Stimulated activated CD8-positive, alpha-beta memory T cell treated with anti-CD3 and anti-CD28 coated beads, Interleukin-7, amount 100 ng/mL, for 48 hours (primary cell): ENCODE measurements at places on chromosomes 1 and 21.

DNA sequence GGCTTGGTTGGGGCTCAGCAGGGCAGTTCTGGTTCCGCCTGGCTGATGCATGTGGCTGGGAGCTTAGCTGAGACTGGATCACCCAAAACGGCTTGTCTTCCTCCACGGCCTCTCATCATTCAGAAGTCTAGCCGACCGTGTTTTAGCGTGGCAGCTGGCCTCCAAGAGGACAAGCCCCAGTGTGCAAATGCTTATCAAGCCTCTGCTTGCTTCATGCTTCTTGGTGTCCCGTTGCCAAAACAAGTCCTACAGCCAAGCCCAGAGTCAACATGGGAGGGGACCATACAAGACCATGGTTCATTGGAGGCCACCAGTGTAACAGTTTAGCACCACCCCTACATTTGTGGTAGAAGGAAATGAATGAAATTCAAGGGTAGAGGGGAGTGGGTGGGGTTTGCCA, 10.5 kb upstream of the KDF1 start:
- no peak for DNase-seq

DNA sequence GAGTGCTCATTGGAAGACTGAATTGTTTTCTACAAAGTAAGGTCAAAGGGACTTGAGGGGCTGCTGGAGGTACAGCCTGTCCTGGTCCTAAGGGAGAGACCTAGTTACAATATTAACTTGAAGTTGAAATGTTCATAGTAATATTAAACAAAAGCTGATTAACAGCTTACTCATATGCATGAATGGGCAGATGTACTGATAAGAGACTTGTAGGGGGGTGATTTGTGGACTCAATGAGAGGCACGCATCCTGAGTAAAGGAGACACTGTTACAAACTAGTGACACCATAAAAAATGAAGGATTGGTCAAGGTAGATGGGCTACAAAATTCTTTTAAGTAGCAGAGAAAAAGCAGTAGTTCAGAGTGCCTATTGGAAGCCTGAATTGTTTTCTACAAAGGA, 2.7 kb downstream of the HSD11B1 start:
- DNase-seq: no peak

GRCh38 chr1:184823080-184823479, 68.4 kb upstream of the EDEM3 start:
- no peak for DNase-seq

- DNase-seq: no peak
Observed at GRCh38 chr1:117392771-117393170, 25.5 kb downstream of the MAN1A2 start.

DNA sequence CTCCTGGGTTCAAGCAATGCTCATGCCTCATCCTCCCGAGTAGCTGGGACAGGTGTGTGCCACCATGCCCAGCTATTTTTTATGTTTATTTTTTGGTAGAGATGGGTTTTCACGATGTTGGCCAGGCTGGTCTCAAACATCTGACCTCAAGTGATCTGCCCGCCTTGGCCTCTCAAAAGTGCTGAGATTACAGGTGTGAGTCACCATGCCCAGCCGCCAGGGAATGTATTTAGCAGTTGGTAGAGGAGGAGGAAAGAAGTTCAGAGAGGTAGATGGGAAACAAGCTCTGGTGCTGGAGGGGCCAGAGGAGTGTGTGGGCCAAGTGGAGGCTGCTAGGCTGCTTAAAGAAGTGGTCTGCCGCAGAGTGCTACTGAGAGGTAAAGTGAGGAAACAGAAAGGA, 6.0 kb downstream of the DOP1B start:
- no peak for DNase-seq

GRCh38 chr21:31781737-31782136, 49.8 kb upstream of the SCAF4 start:
- DNase-seq: no peak

DNA sequence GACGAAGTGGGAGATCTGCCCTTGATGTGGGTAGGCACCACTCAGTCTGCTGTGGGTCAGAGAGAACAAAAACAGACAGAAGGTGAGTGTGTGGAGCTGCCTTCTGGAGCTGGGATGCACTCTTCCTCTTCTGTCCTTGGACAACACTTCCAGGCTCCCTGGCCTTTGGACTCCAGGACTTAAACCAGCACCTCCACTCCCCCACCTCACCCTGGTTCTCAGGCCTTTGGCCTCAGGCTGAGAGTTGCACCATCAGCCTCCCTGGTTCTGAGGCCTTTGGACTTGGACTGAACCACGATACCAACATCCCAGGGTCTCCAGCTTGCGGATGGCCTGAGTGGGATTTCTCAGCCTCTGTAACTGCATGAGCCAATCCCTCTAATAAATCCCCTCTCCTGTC, 68.1 kb upstream of the STUM start:
- DNase-seq: no peak

DNA sequence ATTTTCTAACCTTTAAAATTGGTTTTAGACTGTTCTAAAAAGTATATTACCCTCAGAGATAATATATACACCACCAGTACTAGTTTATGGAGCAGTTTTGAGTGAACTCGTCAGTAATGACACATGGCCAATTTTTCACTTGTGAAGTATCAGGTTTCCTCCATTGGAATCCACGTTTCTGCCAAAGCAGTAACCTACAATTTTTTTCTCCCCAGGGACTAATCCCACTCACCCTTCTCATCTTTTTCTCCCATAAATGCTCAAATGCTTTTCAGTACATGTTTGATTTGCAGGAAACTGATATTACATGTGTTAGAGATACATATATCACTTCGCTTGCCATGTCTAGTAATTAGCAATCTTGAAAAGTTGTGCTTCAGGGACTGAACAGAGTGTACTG, 94.1 kb downstream of the COL24A1 start:
- no peak for DNase-seq

DNA sequence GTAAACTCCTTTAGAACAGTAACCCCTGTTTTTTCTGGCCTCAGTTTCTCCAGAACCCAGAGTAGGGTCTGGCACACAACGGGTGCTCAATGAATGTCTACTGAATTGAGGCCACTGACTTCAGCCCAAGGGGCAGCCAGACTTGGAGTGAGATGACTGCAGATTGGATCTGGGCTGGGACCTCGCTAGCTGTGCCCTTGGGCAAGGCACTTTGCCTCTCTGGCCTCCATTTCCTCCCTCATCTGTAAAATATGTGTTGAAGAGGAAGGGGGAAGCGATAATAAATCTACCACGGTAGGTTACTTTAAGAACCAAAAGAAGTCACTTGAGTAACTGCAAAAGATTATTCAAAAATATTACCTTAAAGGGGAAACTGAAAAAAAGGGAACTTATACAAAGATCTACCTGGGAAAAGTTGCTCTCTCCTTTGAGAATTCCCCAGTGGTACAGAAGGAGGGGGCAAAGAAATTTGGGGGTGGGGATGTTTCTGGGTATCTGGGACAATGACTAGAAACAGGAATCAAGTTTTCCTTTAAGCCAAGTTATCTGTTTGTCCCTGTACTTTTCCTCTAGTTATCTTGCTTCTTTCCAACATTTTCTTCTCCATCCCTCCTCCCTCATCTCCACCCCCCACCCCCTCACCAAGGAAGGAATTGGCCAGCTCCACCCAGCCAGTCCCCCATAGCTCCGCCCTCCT, 394 bp upstream of the GRHL3 start:
- DNase-seq: no peak

DNA sequence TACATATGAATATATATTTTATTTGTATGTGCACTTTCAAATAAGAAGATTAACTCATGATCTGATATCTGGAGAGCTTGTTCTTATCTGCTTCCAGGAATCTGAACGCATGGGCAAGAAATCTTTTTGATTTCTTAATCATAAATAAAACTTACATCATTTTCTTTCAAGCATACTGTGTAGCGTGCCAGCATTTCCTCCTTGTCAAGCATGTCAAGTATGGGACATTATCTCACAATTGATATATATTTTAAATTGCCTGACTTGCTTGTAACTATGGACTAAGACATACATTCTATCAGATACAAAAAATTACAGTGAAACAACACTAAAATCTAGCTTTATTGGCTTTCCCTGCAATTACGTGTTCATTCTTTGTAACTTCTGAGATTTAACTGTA, 1128.2 kb downstream of the PLA2G4A start:
- no peak for DNase-seq

GRCh38 chr1:166164995-166165660, 1.7 kb downstream of the FAM78B start:
- DNase-seq: no peak

DNA sequence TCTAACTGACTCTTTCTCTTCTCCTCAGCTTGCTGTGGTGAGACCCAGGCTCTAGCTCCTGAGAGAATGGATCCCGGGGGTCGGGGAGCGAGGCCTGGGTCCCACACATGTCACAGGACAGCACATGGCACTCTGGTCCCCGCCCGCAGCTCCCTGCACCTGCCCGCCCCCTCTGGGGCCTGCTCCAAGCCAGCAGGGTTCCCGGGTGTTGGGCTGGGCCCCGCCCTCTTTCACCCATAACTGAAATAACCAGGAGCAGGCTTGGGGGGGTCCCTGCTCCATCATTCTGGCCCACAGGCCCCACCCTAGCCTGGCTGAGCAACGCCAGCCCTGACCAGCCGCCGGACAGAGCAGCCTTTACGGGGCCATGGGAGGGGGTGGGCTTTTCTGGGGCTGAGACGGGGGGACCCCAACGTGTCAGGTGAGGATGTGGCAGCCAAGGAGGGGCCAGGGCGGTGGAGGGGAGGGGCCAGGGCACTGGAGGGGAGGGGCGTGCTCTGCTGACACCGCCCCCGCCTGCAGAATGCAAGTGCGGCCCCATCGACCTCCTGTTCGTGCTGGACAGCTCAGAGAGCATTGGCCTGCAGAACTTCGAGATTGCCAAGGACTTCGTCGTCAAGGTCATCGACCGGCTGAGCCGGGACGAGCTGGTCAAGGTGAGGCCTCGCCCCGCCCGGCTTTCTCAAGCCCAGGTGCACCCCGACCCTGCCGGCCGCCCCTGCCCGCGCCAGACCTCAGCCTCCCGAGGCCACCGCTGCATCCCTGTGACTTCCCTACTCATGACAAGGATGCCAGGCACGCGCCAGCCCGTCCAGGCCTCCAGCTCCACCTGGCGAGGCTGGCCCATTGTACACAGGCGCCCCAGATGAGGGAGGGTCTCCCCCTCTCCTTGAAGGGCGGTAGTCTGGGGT, 19.4 kb downstream of the COL6A1 start:
- no peak for DNase-seq

DNA sequence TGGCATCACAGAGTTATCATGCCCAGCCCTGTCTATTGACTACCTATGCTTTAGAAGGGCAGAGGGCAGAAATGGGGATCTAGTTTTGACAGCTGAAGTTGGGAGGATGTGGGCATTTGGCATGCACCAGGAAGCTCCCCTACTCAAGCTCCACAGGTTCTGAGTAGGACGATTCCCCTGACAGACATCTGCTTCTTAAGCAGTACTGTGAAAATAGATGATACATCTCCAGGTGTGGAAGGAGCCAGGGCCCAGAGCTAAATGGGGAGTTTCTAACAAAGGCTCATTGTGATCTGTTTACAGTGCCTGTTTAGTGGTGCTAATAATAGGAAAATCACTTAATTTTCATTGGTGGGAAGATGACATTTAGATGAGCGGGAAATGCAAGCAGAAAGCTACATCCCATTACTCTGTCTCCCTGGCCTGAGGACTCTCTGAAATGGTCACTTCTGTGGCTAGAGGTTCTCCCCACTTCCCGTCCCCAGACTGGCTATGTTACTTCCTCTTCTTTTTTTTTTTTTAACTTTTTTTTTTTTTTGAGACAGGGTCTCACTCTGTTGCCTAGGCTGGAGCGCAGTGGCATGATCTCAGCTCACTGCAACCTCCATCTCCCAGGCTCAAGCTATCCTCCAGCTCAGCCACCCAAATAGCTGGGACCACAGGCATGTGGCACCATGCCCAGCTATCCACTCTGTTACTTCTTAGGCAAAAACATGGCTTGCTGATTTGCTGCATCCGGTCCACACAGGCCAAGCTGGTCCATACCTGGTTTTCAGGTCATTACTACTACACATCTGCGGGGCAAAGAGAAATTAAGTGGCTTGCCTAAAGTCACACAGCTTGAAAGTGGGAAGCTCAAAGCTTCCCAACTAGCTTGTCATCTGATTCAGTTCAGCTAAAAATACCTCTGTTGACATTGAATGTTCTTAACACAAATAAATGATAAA, 23.2 kb upstream of the CNIH3 start:
- no peak for DNase-seq

- no peak for DNase-seq
Observed at GRCh38 chr21:45869121-45870007, 112.2 kb upstream of the COL6A1 start.

- no peak for DNase-seq
Observed at GRCh38 chr1:200330741-200331428, 79.0 kb downstream of the ZNF281 start.

DNA sequence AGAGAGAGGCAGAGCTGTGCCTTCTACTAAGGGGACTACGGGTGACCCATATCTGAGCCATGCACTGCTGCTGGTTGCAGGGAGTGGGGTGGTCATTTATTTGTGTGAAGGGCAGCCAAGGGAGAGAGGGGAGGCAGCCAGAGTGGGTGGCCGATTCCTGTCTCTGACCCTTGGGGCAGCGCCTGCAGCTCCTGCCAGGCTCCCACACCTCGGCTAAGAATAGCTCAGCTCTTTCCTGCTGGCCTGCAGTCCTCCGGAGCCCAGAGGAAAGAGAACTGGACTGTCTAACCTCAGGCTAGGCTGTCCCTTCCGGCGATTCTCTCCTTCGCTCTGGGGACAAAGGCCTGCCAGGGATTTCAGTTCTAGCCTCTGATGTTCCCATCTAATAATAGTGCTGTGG, 11.6 kb upstream of the CD34 start:
- no peak for DNase-seq

- no peak for DNase-seq
Observed at GRCh38 chr21:27477296-27477695, 510.4 kb upstream of the ADAMTS5 start.

DNA sequence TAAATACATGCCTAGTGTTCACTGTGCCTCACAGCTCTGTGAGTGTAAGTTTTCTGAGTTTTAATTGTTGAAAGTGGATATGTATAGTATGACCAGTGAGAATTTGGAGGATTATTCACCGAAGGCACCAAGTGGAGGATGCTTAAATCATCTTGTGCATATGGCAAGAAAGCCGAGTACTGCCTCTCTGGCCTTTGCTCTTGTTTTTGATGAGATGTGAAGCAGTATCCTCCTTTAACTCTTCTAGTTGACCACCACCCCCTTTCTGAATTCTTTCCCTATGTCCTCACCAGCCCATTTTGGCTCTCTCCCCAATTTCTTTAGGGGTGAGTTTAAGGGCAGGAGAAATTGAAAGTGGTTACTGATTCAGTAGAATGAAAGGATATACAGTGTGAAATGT, 130.4 kb downstream of the SYT2 start:
- DNase-seq: no peak

- DNase-seq: no peak
Observed at GRCh38 chr1:56574794-56575193, 4.6 kb downstream of the PLPP3 start.

DNA sequence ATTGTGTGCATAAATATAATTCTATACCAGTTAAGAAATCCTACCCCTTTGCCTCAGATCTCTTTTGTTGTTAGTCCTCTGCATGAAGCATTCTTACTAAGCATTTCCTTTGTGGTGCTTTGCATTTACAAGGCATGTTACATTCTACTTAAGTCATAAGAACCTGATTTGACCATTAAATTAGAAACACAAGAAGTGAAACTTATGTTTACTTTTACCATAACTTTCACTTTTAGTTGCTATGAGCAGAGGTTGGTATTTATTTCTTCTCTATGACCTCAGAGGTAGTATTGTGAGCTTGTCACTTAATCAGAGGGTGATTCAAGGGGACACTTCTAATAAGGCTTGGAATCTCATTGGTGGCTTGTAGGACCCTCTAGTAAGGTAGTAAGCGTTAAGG, 9.0 kb downstream of the FAM20B start:
- no peak for DNase-seq

GRCh38 chr1:65424573-65424889, 4.1 kb downstream of the LEPR start:
- DNase-seq: no peak

GRCh38 chr1:220879509-220880361, 492 bp downstream of the HLX start:
- no peak for DNase-seq
